ENCODE measurements at places on chromosomes 5 and 9.

DNA sequence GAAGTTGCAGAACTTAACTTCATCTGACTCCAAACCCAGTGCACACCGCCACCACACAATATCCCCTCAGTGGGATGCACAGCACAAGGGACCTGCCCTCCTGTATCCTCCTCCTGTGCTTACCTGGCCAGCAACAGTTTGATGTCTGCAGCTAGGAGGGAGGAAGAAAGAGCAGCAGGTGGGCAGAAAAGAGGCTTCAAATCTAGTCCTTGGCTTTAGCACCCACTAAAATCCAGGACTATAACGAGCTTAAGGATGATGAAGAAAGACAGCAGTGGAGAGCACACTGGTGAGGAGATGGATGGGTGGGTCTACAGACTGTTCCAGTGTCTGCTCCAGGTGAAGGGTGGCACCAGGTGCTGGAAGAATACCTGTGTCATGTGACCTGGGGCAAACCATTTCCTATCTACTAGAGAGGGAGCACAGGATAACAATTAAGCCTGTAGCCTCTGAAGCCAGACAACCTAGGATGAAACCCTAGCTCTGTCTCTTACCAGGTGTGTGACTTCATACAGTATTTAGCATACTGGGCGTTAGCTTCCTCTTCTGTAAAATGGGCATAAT is 100.0 kb downstream of the SH3TC2 start:
- DNase-seq, result no peak

DNA sequence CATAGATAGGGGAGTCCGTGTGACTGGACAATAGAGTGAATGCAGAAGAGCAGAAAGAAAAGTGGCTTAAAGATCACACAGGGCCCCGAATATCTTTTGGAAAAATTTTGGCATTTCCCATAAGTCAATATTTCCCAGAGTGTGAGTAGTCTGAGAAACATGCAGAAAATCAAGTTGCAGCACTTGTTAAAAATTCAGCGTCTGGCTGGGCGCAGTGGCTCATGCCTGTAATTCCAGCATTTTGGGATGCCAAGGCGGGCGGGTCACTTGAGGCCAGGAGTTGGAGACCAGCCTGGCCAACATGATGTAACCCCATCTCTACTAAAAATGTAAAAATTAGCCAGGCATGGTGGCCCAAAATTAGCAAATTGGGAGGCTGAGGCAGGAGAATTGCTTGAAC is 227.0 kb downstream of the DRD1 start:
- no peak for DNase-seq

- DNase-seq, result no peak
These were observed 40.2 kb upstream of the RANBP6 start for GRCh38 chr9:6055666-6056065.

- no peak for DNase-seq
These were observed at the start of gene ANKRD55 for GRCh38 chr5:56233230-56233629. ANKRD55 (minus strand) TSS chr5:56233330; CDS start chr5:56232913, 417 bp downstream.

DNA sequence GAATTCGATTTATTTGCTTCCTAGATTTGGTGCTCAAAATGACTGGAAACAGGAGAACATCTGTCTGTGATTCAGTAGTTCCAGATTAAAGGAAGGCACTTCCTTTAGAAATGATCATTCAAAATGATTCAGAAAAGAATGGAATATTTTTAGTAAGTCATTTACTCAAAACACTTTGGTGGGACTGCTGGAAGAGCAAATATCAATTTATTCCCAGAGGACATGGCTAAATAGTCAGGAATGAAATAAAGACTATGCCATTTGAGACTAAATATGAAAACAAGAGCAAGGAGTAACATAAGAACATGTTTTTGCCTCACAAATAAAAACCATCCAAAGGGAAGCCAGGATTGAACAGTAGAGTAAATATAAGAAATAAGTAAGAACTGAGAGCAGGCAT is 138.6 kb upstream of the RASA1 start:
- no peak for DNase-seq

GRCh38 chr9:69458176-69458575 is 133.2 kb downstream of the ENTREP1 start:
- DNase-seq, result no peak

DNA sequence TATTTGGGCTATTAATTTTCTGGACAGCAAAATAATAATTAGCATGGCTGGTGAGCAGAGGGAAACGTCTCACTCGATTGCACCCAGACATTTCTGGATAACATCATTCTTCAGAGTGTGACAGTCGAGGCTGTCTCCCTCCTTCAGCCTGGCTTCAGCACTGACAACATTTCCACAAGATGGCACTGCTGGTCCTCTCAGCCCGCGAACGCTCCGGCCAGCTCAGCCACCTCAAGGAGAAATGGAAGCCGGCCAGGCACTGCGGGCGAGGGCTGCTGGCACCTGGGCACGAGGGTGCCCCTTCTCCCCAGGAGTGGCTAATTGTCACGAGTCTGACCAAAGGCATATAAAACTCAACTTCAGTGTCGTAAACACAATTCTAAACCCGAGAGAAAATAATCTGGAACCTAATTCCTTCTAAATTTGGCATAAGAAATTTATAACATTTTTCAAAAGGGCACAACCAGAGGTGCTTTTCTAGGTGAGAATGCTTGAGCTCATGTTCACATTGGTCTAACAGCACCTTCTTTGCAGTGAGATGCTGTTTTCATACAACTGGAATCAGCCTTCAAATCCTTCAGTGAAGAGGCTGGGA is 65.9 kb downstream of the DAP start:
- DNase-seq, result no peak

DNA sequence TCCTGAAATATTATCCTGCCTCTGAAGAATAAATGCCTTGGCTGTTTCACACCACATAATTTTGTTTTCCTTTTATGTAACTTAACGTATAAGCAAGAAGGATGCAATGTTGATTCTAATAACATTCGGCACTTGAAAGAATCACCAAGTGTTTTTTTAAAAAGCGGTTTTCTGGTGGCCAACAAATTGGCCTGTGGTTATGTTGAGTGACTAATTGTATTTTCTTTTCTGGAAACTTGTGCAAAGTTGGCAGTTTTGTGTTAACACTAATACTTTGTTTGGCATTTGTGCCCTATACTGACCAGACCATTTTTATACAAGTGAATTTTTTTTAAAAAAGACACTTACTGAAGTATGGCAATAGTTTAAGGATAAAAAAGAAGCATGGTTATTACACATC is 452.7 kb downstream of the BNC2 start:
- DNase-seq, result no peak

- no peak for DNase-seq
These were observed 11.8 kb downstream of the ALDH1B1 start for GRCh38 chr9:38404314-38404713.

GRCh38 chr5:16245956-16246355 is 66.4 kb upstream of the MARCHF11 start:
- DNase-seq, result no peak

DNA sequence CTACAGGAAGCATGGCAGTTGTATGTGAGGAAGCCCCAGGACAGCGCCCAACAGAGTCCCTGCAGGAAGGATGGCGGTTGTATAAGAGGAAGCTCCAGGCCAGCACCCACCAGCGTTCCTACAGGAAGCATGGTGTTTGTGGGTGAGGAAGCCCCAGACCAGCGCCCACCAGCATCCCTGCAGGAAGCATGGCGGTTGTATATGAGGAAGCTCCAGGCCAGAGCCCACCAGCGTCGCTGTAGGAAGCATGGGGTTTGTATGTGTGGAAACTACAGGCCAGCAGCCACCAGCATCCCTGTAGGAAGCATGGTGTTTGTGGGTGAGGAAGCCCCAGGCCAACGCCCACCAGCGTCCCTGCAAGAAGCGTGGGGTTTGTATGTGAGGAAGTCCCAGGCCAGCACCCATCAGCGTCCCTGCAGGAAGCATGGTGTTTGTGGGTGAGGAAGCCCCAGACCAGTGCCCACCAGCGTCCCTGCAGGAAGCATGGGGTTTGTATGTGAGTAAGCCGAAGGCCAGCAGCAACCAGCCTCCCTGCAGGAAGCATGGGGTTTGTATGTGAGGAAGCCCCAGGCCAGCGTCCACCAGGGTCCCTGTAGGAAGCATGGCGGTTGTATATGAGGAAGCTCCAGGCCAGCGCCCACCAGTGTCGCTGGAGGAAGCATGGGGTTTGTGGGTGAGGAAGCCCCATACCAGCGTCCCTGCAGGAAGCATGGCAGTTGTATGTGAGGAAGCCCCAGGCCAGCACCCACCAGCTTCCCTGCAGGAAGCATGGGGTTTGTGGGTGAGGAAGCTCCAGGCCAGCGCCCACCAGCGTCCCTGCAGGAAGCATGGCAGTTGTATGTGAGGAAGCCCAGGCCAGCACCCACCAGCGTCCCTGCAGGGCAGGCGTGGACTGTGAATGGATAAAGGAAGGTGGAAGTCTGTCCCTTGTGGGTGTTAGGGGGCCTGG is 79.0 kb downstream of the DAP start:
- DNase-seq, result no peak

DNA sequence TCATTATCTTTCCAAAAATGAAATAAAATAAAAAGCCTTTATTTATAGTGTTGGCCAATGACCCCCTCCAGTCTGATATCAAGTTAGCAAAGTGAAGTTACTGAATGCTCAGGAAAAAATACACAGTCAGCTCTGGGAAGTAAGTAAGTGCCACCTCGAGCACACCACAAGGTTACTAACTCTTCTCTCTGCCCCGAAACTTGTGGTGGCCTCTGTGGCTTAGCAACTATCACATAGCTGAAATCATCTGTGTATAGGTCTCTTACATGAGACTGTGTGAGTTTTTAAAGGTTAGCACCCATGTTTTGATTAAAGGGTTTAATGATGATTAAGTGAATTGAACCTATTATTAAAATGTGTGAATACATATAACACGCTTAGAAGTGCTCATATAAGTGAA is 161.4 kb upstream of the KLF4 start:
- no peak for DNase-seq

DNA sequence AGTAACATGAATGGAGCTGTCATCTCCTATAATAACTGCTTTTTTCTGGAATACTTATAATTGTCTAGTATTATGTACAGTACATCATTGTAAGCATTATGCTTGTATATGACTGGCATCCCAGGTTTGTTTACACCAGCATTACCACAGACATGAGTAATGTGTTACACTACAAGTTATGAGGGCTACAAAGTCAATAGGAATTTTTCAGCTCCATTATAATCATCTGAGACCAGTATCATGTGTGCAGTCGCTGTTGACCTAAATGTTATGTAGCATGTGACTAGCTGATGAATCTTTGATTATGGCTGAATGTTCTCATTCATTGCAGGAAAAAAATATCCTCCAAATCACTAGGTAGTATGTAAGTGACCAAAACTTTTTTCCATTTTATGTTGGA is 2.2 kb downstream of the ZCCHC9 start:
- DNase-seq, result no peak

- no peak for DNase-seq
These were observed 151.9 kb downstream of the MACROH2A1 start for GRCh38 chr5:135246923-135247795.

GRCh38 chr5:1910861-1911772 is 28.4 kb upstream of the IRX4 start:
- no peak for DNase-seq

DNA sequence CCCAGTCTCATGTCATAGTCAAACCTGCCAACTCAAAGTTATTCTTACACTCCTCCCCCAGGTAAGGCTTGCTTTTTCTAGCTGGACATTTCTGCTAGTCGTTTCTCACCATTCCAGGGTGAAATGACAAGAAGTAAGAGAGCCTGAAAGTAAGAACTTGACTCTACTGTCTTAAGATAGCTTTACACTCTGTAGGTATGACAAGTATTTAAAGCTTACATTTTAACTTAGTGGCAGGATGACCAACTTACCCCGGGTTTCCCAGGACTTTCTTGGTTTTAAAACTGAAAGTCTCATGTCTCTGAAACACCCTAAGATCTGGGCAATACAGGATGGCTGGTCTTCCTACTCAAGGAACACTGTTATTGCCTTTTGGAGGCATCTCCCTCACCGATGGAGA is 67.5 kb upstream of the PIK3R1 start:
- DNase-seq, result no peak

- DNase-seq, result peak; percentile 18
These were observed 284.5 kb downstream of the NTRK2 start for GRCh38 chr9:84953797-84954705.

- DNase-seq, result no peak
These were observed 7.2 kb downstream of the GAPT start for GRCh38 chr5:58498340-58498942.

DNA sequence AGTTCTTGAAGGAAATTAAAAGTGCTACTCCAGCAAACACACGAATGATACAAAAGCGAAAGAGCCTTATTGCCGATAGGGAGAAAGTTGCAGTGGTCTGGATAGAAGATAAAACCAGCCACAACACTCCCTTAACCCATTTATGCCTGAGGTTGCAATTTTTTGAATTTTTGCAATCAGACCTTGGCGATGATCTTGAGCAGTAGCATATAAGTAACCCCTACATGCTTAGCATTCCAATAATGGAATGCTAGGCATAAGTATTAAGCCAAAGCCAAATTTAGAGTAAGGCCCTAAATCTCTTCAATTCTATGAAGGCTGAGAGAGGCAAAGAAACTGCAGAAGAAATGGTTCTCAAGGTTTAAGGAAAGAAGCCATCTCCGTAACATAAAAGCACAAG is 153.5 kb downstream of the SLC28A3 start:
- no peak for DNase-seq

DNA sequence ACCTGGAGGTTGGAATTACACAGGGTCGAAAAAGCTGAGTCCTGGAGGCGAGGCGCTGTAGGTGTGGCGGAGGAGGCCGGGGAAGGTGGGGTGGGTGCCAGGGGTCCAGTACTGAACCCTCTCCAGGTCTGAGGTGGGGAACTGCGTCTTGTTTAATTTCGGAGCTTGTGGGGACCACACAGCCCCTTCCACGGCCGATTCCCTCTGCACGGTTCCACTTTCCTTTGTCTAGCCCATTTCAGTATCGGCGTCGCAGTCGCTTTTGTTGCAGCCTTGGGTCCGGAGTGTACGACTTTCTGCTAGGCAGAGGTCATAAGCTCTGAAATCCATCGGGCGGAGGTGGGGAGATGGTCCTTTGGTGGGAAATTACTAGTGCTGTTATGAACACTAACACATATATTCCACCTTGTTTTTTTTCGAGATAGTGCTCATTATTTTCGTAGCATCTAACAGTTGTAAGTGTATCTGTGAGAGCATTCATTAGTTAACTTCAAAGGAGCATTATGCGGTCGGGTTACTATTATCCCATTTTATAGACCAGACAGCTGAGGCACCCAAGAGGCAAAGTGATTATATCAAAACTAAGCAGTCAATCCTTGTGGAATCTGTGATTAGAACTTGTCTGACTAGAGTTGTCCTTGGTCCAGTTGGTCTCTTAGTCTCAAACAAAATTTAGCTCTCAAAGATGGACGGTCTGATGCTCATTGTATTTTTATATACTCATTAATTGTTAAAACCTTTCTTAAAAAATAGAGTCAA is 737 bp downstream of the RNF180 start:
- no peak for DNase-seq

GRCh38 chr5:174118823-174119467 is 73.4 kb downstream of the NSG2 start:
- DNase-seq, result no peak

Data from stimulated activated CD4-positive, alpha-beta T cell treated with anti-CD3 and anti-CD28 coated beads, Interleukin-15, amount 100 ng/mL, for 1 hour (primary cell).